Dorsolateral prefrontal cortex (tissue), 122 donors: ENCODE measurements at places on chromosomes 11 and 22.

GRCh38 chr11:19633276-19633675 is 79.4 kb upstream of the NAV2 start:
- peak; percentile 13 for DNase-seq

DNA sequence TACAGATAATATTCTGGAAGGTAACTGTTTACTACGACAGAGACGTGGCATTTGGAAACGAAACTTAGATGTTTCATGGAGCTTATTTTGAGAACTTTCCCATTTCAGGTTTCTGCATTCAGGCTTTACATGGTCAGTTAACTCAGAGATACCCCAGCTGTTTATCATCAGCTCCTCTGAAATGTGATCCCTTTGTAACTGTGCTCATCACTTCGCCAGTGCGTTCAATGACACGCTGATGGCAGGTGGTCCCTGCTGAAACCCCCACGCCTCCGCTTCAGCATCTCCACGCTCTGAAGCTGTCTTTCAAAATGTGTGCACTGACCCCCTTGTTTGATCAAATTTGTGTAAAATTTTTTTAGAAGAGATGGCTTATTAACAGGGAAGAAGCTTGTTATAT is 30.5 kb downstream of the ALG12 start:
- DNase-seq: no peak

- DNase-seq: no peak
Observed at GRCh38 chr11:100174881-100175280, 512.2 kb upstream of the ARHGAP42 start.

GRCh38 chr22:33111491-33111890 is 53.3 kb upstream of the SYN3 start:
- DNase-seq: no peak

DNA sequence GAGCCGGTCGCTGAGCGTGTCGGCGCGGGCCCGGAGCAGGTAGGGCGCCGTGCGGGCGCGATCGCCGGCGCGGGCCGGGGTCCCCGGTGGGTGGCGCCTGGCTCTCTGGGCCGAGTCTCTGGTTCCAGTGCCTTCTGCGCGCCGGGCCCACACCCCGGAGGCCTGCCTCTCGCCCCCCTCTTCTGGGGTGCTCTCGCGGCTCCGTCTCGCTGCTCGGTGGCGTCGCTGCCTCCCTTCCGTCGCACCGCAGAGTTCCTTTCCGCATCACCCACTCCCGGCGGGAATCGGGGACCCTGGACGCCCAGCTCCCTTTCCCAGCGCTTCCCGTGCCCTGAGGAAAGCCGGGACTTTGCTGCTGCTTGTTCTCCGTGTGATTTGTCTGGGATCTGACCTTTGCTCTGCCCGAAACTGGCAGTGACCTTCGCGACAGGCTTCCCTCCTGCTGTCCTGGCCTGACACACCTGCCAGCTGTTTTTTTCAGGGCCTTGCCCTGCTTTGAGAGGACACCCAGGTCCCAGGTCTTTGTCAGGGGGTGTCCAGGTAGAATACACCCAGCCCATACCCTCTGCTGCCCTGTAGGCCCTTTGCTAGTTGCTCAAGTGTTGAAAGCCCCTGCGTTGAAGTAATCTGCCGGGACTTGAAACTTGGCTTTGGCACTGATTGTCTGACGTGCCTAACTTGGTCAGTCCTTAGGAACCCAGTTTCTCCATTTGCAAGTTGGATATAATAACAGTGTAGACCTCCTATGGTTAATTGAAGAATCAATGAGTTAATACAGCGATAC is 711 bp downstream of the FDX1 start:
- peak; percentile 48 for DNase-seq

DNA sequence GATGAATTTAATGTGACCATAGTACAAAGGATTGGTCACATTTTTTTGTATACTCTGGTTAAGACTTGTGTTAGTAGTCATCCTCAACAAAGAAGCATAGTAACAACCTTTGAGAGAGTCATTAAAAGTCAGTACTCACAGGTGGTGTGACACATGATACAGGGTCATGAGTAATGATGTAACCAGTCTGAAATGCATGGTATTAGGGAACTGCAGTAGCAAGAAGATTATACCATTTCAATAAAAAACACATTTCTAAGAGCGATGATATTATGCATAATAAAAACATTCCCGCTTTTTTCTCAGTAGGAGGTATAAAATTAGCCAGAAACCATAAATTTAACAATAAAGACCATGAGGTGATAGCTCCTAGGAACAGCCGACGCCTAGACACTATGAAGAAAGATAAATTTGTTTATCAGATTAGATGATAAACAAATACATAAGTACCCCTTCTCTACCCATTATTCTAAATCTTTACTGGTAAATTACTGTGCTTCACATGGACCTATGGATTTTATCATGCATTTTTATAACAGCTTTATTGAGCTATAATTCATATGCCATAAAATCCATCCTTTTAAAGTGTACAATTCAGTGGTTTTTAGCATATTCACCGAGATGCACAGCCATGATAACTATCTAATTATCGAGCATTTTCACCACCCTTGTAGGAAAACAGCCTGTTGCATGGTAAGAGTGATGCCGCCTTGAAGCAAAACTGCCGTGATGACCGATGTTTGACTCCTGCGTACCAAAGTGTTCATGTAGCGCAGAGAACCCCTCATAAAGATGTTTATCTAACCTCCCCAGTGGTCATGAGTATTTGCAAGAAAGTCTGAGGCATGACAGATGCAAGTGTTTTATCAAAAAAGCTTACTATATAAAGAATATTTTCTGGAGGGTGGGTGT is 41.8 kb downstream of the TMPRSS5 start:
- DNase-seq: no peak

- DNase-seq: no peak
Observed at GRCh38 chr11:10048350-10048749, 245.7 kb downstream of the SBF2 start.

DNA sequence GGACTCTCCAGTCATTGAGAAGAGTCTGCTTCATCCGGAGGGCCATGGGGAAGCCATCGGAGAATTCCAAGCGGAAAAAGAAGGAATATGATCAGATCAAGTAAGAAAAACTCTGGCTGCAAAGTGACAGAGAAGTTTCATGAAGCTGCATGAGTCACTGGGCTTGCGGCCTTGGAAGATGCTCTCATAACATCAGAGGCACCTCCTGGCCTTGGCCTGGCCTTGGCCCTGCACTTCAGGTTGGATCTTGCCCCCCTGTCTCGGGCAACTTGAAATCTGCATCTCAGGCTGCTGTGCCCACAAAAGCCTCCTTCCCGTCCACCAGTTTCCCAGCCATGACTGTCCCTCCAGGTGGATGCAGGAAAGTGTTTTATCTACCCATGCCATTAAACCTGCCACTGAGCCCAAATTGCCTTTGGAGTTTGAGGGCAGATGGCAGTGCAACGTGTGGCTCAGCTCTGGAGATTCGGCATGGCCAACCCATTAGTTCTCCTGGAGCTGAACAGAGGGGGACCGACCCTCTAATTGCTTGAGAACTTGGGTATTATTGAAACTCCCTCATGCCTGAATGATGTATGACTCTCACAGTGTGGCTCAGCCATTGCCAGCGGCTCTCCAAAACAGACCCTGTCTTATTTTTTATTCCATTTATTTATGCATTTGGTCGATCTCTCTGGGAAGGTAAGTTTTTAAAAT is 66.7 kb downstream of the SEZ6L start:
- DNase-seq: no peak

DNA sequence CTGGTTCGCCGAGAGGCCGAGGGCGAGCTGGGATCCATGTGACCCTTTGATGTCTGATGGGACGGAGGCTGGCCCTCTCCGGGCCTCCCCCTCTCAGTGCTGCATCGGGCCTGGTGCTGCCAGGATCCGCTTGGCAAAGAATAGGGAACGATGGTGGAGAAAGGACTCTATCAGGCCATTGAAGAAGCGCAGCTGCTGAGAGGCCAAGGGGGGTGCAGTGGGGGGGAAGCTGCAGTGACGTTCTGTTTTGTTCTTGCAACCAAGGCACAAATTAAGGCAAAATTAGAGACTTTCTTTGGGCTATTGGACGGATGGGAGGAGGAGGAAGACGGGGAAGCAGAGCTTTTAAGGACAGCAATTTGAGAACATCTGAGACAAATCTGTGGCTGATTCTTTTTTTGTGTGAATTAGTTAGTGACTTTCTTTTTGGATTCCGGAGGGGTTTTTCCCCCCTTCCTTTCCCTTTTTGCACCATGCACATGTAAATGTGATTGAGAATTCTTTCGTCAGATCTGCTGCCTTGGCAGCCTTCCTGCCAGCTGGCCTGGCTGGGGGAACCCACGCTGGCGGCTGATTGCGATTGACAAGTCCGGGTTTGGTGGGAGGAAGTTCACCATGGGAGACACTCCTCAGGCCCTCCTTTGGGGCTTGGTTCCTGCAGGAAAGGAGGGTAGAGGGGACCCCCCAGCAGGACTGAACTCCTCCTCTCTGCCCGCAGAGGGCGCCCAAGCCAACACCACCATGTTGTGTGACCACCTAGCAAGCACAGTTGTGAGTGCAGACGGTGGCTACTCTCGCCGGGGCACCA is 214.6 kb downstream of the NTM start:
- DNase-seq: peak; percentile 93

DNA sequence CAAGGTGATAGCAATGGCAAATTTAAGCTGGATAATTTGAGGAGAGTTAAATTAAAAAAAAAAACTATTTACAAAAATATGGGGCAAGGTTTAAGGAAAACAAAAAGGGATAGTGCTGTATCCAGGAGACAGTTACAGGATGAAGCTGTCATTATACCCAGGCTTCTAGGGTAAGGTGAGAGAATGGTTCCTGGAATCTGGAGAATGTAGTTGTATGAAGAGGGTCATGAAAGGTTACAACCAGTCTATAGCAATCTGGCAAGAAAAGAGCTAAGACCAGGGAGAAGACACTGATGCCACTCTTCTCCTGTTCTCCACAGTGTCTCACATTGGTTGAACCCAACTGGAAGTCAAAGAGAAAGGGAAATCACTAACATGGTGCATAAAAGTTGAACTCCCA is 144.9 kb downstream of the SOX6 start:
- DNase-seq: no peak

- DNase-seq: no peak
Observed at GRCh38 chr11:97667057-97667456, 1277.2 kb downstream of the JRKL start.

DNA sequence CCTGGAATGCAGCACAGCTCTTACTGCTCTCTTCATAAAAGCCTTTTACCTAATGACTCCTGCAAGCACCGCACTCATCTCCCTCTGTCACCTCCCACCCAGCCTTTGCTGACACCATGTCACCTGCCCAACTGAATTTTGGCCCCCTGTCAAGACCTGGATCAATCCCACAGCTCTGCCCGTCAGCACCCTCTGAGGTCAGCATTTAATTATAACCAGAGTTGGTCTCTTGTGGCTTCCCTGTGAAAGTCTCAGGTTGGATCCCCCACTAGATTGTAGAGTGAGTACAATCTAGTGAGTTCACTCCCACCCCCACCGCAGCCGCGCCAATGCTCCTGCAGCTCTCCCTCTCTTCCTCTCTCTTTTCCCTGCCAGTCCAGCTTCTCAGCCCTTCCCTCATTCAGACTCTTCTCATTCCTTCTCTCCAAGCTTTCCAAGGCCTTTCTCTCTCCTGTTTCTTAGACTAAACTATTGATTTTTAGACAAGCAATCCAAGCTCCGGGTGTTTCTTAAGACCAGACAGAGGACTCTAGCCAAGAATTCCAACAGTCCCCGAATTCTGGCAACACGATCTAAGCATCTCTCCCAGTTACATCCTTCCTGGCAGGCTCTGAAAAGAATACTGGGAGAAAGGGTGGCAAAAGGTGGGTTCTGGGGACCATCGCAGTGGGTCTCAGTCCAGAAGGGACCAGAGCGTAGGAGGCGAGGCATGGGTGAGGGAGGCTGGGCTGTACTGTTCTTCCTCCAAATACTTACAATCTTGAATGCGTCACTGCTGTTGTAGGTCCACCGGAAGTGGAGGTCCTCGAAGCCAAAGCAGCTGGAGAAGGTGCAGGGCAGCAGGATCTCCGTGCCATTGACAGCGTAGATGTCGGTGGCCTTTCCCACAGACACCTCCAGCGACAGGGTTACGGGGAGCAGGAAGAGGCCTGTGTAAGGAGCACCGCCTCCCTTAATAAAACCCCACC is 8.0 kb downstream of the SCN4B start:
- no peak for DNase-seq

DNA sequence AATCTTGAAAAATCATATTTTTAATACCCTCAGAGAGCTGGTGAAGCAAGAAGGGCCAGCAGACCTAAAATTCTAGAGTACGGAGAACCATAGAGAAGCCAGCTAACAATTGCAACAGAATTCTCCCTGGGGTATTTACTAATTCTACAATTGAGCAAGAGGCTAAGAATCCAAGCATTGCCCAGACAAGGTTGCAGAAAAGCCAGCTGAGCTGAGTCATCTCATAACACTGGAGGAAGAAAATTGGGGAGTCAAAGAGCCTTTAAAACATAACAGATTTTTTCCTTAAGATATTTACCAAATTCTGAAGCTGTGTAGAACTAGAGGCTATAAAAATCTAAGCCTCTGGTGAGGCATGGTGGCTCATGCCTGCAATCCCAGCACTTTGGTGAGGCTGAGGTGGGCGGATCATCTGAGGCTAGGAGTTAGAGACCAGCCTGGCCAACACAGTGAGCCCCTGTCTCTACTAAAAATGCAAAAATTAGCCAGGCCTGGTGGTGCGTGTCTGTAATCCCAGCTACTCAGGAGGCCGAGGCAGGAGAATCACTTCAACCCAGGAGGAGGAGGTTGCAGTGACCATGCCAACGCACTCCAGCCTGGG is 13.6 kb upstream of the TMEM216 start:
- no peak for DNase-seq

DNA sequence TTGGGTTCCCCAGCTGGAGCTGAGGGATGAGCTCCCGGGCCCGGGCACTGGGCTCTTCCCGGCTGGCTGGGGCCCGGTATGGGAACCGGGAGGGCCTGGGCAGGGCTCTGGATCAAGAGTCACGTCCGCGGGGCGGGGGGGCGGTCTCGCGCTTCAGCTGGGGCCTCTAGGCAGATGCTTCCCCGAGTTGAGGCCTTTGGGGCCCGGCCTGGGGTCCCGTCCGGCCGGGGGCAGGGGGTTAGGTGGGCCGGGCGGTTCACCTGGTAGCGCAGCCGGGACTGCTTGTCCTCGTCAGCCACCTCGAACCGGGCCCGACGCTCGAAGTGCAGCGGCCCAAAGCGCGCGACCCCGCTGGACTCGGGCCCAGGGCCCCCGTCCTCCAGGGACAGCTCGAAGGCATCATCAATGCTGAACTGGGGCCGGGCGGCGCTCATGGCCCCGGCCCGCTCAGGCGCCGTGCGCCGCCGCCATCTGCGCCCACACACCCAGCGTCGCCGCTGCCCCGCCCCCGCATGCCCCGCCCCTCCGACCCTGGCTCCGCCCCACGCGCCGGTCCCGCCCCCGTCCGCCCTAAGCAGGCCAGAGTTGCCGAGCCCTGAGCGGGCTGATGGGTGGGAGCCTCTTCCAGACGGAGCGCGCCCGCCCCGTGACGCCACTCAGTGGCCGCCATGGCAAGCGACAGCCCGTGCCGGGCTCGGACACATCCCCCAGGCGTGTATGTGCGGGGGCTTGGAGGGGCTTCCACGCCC is at the start of gene TMEM134:
TMEM134 (minus strand) TSS at position 493 of the 749 bp plus-strand sequence; CDS start at position 434, 59 bp downstream.
- peak; percentile 97 for DNase-seq
